Activated CD8-positive, alpha-beta memory T cell treated with anti-CD3 and anti-CD28 coated beads for 4 hours (primary cell): ENCODE measurements at places on chromosomes 11 and 22.

DNA sequence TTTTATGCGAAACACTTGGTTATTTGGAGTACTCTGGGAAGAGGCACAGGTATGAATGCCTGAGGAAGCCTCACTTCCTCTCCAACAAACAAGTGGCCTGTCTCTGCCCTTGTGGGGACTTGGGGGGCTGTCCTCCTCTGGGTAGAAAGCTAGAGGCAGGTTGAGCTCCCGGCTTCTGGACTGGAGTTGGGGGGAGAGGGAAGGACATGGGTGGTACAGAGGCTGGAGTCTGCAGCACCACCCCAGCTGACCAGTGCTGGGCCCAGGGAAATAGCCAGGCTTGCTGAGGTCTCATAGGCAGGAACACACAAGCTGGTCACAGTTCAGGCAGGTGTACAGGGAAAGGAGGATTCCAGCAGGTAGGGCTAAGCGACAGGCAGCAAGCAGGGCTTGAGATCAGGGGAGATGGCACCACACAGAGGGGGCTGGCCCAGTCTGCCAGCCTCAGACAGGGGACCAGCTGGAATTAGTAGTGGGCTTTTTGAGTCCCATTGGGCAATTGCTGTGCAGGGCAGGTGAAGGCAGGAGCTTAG, 135.3 kb upstream of the TEAD1 start:
- DNase-seq = no peak

GRCh38 chr22:36590441-36591056, 61.6 kb upstream of the EIF3D start:
- DNase-seq = no peak

DNA sequence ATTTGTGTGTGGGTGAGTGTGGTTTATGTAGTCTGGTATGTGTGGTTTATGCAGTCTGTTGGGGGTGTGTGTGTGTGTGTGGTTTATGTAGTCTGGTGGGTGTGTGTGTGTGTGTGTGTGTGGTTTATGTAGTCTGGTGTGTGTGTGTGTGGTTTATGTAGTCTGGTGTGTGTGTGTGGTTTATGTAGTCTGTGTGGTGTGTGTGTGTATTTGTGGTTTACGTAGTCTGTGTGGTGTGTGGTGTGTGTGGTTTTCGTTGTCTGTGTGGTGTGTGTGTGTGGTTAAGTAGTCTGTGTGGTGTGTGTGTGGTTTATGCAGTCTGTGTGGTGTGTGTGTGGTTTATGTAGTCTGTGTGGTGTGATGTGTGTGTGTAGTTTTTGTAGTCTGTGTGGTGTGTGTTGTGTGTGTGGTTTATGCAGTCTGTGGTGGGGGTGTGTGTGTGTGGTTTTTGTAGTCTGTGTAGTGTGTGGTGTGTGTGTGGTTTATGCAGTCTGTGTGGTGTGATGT, 26.2 kb upstream of the PARVG start:
- DNase-seq = no peak

- peak; percentile 35 for DNase-seq
Observed at GRCh38 chr11:72736452-72737069, 15.6 kb downstream of the ARAP1 start.

DNA sequence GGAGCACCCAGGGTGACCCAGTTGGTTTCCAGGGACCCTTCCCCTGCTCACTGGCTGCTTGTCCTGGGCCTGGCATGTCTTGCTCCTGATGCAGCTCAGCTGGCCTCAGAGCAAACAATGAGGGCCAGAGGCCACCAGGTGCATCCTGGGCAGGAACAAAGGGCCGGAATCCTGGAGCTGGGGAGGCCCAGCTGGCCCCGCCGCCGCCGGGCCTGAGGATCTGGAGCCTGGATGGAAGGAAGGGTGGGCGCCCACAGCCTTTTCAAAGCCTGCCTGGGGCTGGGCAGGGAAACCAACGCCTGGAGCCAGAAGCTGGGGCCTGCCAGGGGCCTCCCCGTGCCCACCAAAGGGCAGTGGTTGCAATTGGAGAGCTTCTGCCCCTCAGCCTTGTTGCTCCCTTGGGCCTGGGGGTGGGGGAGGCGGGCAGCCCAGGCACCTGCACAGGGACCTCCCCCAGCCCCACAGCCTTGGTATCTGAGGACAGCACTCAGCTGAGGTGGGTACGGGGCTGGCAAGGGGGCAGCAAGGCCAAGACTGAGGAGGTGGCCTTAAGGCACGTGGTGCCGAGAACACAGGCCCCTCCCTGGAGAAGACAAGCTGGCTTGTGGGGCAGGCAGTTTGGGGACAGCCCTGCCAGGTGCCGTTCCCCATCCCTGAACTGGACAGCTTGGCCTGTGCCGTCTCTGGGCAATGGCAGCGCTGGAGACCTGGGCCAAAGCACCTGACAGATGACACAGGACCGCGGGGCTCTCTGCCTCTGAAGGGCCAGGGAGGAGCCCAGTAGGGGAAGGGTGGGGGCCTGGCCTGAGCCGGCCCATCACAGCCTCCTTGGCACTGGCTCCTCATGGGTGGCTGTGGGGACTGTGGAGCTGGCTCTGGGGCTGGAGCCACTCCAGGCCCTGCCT, 7.1 kb upstream of the ADORA2A start:
- no peak for DNase-seq

- no peak for DNase-seq
Observed at GRCh38 chr22:45777852-45778375, 106.3 kb downstream of the ATXN10 start.

GRCh38 chr22:48490500-48491411, 1336.9 kb downstream of the BRD1 start:
- DNase-seq = no peak

DNA sequence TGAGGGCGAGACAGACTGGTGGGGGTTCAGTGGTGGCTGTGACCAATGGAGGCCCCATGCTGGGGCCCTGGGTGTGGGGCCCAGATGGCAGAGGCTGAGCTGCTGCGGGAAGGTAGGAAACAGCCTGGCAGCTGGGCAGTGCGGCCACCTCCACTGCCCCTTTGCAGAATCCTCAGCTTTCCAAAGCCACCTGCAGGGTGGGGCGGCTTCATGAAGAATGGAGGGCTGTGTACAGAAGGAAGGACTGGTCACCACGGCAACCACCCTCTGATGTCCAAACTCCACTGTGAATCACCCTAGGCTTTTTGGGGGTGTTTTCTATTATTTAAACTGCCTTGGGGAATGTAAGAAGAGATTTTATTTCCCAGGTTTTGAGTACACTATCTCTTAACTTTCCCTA, 166.3 kb upstream of the NAV2 start:
- DNase-seq = no peak

GRCh38 chr11:29024386-29024785, 916.2 kb downstream of the METTL15 start:
- DNase-seq = no peak

DNA sequence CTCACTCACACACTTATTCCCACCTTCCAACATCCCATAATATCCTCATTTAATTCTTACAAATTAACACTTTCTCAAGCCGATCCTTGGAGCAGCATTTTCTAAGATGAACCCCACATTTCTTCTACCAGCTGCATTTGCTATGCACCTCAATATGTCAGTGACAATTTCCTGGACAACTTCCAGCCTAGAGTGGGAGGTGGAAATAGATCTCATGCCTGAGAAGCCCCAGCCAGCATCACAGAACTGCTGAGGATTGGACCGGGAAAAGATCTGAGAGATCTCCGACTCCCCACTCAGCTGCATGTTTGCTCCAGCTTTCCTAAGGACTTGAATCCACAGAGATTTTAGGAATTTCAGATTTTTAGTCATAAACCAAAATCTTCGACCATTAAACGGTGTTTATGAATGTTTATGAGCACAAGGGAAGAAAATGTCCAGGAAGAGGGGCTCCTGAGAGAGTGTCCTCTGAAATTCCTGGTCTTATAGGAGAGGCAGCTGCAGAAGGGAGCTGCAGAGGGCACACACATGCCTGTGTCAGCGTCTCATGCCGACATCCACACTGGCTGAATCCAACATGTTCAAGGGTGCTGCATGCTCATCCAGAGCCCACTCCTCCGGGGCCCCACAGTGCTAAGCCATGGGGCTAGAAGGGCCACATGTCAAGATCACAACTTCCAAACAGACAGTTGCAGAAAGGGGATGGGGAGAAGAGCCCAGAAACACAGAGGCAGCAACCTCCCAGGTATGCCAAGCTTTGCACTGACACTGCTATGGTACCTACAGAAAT, 68.6 kb downstream of the MICAL3 start:
- DNase-seq = no peak

GRCh38 chr22:44458044-44459020, 39.7 kb downstream of the RTL6 start:
- no peak for DNase-seq

DNA sequence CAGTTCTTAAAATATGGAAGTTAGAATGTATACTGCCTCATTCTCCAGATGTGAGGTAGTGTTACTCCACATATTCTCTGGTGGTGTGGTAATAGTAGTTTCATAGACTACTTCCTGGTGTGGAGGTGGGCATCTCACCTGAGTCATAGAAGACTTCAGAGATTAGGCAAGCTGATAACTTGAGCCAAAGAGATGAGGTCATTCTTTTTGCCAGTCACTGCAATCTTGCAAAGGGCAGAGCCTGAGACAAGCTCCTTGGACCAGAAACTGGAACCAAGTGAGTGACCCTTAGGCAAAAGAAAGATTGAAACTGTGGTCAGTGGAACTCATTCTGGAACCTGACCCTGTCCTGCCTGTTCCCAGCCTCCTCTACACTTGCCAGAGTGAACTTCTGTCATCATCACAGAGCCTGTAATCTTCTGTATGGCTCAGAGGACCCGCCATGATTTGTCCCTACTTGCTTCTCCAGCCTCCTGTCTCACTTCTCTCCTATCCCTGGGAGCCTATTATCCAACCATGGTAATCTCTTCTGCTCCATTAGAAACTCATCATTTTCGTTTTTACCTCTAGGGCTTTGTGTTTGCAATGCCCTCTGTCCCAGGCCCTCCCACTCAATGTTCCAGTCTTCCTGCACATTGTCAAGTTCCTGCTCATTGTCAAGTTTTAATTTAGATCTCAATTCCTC, 10.6 kb upstream of the CCDC83 start:
- no peak for DNase-seq

DNA sequence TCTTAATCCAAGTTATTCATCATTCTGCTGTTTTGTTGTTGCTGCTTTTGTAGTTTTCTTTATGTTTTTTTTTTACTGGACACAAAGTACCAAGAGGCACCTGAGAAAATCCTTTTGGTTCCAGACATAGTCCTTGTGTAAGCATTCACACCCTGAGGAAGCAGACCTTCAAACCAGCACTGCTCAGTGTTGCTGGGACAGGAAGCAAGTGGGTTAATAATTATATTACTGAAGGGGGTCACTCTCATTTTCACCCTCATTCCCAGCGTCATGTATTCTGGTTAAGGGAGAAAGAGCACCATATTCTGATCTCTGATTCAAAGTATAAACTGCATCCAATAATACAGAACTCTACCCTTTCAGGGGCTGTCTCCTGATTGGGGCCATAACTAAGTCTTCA, 5.9 kb upstream of the ALKBH3 start:
- DNase-seq = no peak

- no peak for DNase-seq
Observed at GRCh38 chr22:38186429-38186828, 4.8 kb upstream of the PLA2G6 start.

- no peak for DNase-seq
Observed at GRCh38 chr11:82901922-82902485, 468 bp downstream of the DDIAS start.

GRCh38 chr22:21887841-21888240, 20.4 kb upstream of the MAPK1 start:
- no peak for DNase-seq

DNA sequence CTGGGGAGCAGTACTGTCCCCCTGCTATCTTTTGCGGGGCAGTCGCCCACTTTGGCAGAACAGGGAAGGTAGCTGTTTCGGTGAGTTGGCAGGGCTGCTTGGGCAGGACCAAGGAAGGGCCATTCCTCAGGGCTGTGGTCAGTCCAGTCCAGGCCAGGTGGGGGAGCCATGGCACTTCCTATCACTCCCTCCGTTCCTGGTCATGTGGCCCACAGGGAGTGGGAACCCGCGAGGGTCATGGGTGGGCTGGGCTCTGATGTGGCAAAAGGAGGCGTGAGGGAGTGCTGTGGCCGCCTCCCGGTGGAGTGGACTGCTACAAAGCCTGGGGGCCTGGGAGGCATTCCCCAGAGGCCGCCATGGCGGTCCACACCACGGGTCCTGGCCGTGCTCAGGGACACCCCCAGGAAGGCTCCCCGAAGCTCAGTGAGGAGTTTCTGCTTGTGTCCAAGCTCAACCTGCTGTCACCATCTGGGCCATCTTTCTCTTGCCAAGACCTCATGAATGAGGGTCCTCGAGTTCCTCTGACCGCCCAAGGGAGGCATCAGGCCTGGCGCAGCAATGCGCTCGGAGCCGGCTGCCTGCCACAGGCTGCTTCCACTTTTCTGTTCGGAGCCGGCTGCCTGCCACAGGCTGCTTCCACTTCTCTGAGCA, 11.9 kb downstream of the CHID1 start:
- no peak for DNase-seq

DNA sequence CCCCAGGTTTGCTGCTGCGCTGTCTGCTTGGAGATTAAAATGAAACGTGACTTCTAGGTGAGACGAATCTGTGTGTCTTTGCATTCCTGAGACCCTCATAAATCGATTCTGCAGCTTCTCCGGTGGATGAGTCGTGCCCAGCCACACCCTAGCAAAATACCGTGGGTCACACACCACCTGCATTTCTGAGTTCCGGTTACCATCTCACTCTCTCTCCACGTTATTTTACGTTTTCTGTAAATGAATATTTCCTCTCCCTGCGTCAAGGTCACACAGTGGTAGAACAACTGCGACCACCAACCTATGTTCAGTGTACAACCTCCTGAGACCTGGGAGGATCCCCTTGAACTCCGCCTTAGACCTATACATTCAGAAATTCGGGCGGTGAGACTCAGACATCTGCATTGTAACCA, 1.1 kb downstream of the YWHAH start:
- no peak for DNase-seq

- no peak for DNase-seq
Observed at GRCh38 chr22:42307806-42308563, 37.5 kb upstream of the TCF20 start.

- no peak for DNase-seq
Observed at GRCh38 chr11:101582989-101583250, 887 bp downstream of the TRPC6 start.

DNA sequence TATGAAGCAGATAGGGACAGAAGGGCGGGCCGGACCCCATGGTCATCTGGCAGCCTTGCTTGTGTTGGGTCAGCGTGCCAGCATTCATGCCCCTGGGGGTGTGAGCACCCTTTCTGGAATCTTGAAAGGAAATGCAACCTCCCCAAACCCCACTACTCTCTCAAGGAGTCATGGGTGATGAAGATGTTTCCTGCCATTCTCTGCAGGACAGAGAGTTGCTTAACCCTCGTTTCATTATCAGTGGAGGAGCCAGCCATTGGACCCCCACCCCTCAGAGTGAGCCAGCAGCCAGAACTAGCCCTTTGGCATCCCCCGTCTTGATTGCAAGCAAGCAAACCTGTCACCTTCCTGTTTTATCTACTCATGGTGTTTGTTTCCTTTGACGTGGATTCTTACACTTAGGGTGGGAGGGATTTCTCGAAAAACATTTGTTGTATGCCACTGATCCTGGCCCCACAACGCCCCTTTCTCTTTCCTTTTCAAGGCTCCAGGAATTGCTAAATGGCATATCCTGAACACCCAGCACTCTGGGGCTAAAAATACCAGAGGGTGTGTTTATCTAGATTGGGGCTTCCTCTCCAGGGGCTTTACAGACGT, 258.3 kb downstream of the ETS1 start:
- no peak for DNase-seq

- DNase-seq = no peak
Observed at GRCh38 chr22:46967445-46968358, 205.3 kb downstream of the TBC1D22A start.

- no peak for DNase-seq
Observed at GRCh38 chr11:96213500-96213899, 129.5 kb downstream of the MAML2 start.
